ENCODE measurements at places on chromosomes 2 and 18.

DNA sequence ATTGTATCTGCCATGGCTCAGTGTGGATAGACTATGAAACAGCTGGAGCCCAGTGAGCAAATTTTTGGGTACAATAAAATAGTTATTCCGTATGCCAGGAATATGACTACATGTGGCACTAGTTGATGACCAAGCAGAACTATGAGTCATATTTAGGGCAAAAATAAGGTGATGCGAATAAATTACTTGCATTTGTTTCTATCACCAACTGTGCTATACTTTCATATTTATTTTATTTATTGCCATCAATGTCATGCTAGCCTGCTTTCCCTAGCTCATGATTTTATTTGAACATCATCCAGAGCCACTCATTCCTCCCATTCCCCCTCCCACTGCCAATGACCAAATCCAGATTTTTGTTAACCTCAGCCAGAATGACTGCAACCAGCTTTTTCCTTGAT lies 13.3 kb upstream of the FAP start:
- DNase-seq: no peak

DNA sequence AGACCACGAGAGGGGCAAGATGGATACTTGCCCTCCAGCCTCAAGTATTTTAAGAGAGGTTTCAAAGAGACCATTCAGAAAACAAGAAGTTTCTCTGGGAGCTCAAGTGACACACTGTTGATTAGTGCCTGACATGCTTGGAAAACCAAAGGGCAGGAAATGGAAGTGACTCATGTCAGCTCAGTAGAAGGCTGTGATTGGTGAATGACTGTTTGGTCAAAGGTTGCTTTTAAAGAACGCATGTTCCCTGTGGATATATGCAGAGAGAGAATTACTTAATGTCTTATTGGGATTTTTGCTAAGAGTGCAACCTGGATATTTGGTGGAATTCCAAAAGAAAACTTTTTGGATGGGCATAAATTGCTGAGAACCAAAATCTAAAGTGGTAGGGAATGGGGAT lies 549.9 kb downstream of the XIRP2 start:
- no peak for DNase-seq

DNA sequence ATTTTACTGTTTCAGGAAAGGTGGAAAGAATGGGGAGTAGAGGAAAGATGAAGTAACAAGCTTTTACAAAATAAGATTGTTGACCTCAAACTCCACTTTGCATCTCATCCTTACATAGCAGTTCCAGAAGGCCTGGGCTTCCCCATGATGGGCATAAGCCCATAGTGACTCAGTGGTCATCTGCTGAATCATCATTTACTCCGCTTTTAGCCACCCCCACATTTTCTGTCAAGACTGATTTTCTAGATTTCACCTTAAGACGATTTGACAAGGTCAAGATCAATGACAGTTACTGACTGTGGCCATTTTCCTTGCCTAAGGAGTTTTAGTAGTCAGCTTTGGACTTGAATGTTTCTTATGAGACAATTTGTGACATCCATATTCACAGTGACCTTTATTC lies 49.4 kb downstream of the PLEKHM3 start:
- DNase-seq: no peak

DNA sequence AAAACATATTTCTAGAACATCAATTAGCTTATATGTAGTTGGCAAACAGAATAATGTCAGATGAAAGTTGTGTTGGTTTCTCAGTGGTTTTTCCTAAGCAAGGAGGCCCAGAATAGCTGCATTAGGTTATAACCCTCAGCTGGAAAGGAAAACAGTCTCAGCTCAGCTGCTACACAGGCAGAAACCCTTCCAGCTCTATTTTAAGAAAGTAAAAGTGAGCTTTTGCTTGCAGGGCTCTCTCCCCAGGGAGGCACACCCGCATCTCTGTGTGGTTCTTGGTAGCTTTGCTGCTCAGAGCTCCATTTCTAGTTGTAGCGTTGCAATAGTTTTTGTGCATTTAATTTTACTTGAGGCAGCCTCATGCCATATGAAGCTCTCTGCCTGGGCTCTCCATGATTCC lies 54.6 kb downstream of the PIKFYVE start:
- DNase-seq: no peak

GRCh38 chr18:29164993-29165599 lies 988.2 kb upstream of the CDH2 start:
- no peak for DNase-seq

GRCh38 chr2:162138310-162138709 lies 13.7 kb downstream of the GCG start:
- no peak for DNase-seq

- no peak for DNase-seq
Measured at GRCh38 chr18:78794071-78794430, 185.6 kb upstream of the SALL3 start.

DNA sequence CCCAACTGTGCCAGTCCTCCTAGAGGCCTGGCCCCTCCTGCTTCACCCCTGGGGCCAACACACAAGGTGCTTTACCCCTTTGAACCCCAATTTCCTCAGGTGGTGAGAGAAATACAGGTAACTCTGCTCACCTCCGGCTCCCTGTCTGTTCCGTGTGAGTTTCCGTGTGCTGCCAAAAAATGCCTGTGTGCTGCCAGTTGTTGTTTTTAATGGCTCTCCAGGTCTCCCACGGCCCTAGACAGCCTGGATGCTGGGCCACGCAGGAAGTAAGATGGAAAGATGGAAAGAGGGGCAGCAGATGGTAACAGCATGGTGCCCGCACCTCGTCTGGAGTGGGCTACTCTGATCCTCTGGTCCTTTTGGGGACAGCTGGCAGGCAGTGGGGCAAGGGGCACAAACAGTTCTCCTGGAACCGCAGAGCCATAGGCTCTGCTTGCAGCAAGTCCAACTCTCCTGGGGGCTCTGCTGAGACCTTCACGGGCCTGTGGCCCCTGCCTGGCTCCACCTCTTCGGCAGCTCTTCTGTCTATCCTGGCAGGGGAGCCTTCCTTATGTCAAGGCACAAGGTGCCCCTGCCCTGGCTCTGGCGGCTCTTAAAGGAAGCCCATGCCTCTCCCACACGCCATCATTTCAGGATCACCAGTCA lies 4.3 kb upstream of the ARHGEF4 start:
- peak; percentile 81 for DNase-seq

Data from NCI-H524 treated with DMSO at 0.1 percent for 48 hours (cell line).